ENCODE measurements at places on chromosomes 16 and 17.

GRCh38 chr17:78925662-78926555 is 722 bp upstream of the TIMP2 start:
- peak; percentile 37 for DNase-seq

GRCh38 chr17:76318586-76318985 is 10.5 kb upstream of the QRICH2 start:
- DNase-seq: no peak

DNA sequence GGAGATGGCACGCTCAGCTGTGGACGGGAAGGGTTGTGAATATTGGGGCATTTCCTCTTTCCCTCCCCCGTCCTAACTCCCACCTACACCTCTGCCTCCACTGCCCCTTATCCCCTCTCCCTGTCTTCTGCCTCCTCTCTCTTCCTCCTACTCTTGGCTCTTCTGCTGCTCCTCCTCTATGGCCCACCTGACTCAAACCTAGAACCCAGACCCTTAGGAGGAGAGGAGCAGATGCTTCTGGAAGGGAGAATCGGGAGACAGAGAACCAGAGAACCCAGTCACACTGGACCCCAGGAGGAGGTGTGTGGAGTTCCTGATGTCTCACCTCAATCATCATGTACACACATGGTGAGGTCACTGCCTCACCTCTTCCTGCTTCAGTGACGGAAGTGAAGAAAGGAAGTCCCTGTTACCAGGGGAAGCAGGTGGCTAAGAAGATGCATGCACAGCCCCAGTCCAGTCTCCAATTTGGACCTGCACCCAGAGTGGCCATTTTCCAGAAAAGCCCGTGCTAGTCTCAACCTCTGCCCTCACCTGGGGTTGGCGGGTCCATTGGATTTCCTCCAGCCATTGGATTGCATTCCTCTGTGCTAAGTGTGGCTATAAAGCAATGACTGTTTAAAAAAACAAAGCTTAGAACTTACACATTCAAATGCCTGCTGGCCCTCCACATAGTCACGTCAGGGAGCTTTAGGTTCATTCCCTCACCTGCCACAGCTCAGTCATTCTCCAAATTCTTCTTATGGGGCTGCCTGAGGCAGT is 4.0 kb downstream of the RNF222 start:
- no peak for DNase-seq

GRCh38 chr17:29168079-29168758 is 12.0 kb downstream of the MYO18A start:
- DNase-seq: no peak

GRCh38 chr16:13478991-13479390 is 441.0 kb upstream of the ERCC4 start:
- DNase-seq: no peak

DNA sequence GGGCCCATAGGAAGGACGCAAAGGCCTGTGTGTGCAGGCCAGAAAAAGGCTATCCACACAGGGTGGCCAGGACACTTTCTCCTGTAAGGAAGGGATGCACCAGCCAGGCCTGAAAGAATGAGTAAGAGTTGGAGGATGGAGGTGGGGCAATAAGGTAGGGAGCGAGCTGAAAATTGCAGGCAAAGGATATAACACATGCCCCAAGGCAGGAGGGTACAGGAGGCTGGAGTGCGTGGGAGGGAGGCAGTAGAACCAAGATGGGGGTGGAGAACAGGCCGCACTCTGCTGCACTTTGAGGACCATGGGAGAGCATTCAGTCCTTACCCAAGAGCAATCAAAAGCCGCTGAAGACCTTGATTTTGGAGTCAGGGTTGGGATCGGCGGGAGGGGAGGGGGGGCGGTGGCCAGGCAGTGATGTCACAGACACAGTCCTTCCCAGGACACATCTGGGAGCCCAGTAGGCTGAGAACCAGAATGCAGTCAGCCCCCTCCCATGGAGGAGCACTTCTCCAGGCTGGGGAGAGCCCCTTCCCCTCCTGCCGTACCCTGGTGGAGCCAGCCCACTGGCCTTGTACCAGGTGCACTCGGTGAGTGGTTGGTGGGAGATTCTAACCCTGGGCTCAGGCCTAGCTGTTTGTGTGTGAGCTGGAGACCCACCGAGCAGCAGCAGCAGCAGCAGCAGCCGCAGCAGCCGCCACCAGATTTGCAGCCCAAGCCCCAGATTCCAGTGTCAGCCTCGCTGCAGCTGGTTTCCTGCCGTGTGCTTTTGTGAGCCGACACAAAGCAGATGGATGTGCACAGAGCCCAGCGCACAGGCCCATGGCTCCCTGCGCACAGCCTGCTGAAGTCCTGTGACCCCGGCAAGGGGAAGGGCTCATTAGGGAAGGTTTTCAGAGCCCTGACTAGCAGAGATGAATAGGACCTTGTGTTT is 17.5 kb downstream of the ANKRD40 start:
- no peak for DNase-seq

DNA sequence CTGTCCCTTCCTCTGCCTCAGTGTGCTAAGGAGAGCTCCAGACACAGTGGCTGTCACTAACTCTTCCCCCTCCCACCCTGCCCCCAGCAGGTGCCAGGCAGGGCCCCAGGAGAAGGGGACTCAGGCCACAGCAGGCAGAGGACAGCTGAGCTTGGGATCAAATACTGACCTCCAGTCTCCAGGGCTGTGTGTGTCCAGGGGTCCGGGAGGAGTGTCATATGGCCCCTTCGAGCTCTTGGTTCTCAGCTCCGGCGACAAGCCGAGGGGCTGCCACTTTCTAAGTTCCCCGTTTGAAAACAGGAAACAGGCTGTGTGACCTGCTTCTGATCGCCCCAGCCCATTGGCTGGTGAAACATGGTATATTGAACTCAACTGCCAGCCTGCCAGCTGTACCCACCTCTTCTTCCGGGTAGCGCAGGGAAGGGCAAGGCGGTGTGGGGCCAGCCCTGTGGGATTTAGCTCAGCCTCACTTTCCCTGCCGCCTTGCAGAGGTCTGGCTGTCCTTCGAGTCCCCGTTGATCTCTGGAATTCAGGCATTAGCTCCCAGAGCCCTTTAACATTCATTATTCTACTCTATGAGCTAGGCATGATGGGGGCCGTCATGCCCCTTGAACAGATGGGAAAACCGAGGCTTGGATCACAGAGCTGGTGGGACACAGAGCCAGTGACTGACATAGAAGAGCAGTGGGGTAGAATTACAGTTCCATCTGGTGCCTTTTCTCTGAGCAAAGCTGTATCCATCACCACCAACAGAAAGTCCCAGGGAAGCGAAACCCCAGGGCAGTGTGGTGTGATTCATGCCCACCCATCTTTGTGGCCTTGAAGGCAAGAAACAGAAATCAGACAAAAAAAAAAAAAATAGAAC is at the start of gene SNX20:
Gene SNX20 (minus strand): TSS at position 292 of the 865 bp plus-strand sequence. CDS start 3,786 bp downstream, outside the sequence.
- DNase-seq: no peak

DNA sequence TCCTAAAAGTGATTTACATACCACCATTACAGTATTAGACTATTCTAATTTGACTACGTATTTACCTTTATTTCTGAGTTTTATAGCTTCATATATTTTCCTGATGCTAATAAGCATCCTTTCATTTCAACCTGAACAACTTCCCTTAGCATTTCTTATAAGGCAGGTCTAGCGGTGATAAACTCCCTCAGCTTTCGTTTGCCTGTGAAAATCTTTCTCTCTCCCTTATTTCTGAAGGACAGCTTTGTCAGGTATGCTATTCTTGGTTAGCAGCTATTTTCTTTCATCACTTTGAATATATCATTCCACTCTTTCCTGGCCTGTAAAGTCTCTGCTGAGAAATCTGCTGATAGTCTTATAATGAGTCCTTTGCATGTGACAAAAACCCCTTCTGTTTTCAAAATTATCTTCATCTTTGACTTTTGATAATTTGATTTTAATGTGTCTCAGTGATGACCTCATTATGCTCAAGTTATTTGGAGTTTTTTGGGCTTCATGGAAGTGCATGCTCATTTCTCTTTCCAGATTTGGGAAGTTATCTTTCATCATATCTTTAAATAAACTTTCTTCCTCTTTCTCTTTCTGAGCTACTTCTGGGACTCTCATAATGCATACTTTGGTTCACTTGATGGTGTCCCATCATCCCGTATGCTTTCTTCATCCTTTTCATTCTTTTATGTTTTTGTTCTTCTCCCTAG is 285.4 kb upstream of the PMFBP1 start:
- no peak for DNase-seq

DNA sequence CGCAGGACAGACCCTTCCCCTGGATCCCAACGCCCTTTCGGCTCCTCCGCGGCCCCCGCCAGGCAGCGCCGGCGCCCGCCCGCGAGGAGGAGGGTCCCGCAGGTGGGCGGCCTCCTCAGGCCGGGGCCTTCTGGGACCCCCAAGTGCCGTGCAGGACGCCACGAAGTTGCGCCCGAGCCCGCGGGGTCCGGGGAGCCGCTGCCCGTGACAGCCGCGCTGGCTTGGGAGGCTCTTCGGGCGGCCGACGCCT is 504 bp downstream of the ERN1 start:
- DNase-seq: no peak

DNA sequence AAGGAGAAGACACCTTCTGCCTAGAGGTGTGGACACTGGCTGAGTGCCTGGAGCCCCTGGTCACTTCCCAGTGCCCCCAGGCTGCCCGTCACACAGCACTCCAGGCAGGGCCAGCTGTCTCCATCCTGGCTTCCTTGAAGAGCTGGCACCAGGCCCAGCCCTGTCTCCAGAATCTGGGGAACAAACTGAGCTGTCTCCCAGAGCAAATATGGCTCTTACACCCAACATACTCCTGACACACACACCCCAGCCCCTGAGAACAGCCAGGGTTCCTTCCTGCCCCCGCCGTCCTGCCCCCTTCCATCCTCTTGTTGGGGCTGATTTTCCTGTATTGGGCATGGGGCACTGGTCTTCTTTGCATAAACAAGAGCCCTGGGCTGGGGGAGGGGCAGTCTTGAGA is 9.1 kb downstream of the NHERF1 start:
- no peak for DNase-seq

DNA sequence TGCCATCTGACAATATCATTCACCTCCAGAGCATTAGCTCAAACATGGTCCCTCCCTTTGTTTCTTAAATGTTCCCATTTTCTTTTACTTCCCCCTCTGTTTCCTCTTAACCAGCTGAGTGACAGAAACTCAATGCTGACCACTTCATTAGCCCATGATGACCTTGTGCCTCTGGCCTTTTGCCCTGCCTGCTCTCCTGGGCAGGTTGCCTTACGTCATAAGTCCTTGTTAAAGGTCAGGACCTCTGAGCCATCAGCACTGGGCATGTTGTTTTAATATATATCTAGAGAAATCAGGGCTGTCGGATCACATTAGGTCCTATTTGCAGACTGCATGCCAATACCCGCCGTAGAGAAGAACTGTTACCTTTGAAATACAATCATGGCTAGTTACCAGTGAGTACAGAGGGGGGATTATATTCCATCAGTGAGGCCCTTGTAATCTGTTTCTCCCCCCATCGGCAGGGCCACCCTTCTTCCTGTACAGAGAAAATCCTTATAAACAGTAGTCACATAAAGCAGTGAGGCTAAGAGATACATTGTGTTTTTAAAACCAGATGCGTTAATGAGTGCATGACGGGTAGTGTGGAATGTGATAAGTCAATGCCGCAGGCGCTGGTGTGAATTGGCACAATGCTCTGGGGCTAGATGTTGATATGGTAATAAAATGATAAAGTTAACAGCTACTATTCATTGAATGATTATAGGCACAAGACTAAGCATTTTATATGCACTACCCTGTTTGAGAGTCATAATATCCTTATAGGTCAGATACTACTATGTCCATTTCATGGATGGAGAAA is 94.3 kb upstream of the ZFHX3 start:
- no peak for DNase-seq

DNA sequence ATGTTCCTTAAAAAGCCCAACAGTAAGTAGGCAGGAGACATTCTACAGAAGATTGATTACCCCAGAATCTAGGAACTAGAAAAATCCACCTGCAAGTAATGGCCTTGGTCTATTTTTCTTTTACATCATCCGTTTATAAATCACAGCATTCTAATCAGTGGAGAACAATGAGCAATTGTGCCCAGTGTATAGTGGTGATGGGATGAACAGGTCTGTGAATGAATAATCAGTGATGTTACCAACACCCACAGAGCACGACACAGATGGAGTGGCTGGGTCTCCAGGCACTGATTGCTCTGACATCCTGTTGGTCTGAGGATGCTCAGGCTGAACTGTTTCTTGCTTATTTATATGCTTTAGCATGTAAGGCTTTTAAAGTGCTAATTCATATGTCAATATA is 1251.2 kb upstream of the CDH8 start:
- no peak for DNase-seq

- DNase-seq: no peak
These were observed 46.6 kb downstream of the PIK3R5 start for GRCh38 chr17:8918807-8919465.

- DNase-seq: peak; percentile 97
These were observed 40.1 kb upstream of the CLEC19A start for GRCh38 chr16:19245326-19245925.

Data from NCI-H345 (cell line).